Hindlimb muscle (tissue), 1 donor: ENCODE measurements at places on chromosomes 11 and 22. TPM values are rescaled to one million over a fixed set of nuclear protein-coding genes. Genes with fewer than 3 reads are reported as not detected.

DNA sequence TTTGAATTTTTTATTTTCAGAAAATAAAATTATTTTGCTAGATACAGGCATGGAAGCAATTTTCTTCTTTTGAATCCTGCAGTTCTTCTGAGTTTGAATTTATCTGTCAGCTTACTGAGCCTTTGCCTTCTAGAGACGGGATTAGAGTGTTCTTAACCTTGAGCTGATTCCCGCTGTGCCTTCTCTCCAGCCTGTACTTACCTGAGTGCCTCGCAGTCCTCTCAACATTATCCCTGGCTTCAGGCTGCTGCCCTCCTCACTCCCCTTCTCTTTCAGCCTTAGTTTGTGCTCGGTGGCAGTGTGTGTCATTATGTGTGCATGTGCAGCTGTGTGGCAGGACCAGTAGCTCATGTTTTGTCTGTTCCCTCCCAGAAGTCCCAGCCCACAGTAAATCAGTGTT lies 24.3 kb downstream of the OSBP2 start:
- no peak for DNase-seq

GRCh38 chr11:94762995-94763394 lies 5.2 kb upstream of the AMOTL1 start:
- no peak for DNase-seq

GRCh38 chr11:7973011-7973410 lies 7.8 kb upstream of the NLRP10 start:
- DNase-seq = no peak

DNA sequence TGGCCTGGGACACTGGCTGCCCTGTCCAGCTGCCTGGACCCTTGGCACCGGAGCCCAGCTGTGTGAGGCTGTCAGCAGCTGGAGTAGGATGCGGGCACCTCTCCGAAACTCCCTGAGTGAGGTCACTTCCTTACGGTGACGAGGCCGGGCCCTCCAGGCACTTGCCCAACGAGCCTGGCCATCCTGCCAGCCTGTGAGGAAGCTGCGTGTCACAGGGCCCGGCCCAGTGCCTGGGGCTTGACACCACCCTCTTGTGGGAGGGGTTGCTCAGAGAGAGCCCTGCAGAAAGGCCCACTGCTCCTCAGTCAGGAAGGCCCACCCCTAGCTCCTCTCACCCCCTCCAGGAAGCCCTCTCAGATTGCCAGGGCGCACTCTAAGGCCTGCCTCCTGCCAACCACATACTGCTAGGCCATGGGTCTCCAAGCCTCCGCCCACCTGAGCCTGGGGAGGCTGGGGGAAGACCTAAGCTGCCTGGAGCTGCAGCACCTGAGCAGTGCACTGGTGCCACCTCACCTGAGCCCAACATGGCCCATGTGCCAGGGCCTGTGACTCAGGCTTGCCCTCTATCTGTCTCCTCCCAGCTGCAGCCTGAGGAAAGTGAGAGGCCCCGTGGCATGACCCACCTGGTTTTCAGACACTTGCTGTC lies 4.3 kb upstream of the PHLDA2 start:
- DNase-seq = peak; percentile 47

DNA sequence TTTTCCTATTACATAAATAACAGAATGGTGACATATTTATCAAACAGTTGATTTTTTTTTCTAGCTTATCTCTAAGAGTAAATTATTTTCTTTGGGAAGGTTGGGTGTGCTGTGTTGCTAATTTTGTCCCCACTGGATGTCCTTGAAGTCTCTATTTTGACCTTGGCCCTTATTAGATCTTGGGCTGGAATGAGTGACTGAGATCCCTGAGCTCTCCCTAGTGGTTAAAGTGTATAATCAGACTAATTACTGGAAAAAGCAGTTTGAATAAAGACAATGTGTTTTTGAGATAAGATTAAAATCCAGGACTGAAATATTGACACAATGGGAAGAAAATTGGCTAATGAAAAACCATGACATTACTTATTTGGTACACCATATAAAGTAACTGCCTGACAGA lies 56.1 kb downstream of the AASDHPPT start:
- DNase-seq = no peak

- DNase-seq = peak; percentile 1
Observed at GRCh38 chr11:101516546-101516945, 67.3 kb downstream of the TRPC6 start.

GRCh38 chr11:120881596-120881995 lies 142.3 kb upstream of the TBCEL start:
- DNase-seq = no peak

DNA sequence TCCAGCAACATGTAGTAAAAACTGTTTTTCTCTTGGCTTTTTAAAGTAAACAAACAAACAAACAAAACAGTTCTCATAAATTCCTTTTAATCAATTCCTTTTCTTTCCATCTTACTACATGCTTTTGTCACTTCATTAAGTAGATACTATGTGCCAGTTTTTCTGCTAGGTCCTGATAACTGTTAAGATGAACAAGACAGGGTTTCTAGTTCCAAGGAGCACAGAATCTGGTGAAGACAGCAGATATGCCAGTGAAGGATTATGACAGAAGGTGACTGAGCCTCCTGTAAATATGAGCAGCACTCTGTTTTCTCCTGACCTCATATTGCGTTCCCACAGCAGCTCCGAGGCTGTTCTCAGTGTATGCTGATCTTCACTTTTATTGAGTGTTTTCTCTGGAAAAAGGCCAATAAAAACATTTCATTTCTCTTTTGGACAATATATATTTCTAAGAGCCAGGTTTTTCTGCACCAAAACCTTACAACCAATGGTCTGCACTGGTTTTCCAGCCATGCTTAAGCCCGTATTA lies 45.8 kb downstream of the HEPHL1 start:
- DNase-seq = no peak

GRCh38 chr11:64987998-64988854 lies 8.5 kb downstream of the BATF2 start:
- DNase-seq = no peak

- DNase-seq = no peak
Observed at GRCh38 chr11:119641983-119642745, 86.8 kb downstream of the NECTIN1 start.

- no peak for DNase-seq
Observed at GRCh38 chr11:12169822-12170221, 59.4 kb downstream of the MICAL2 start.

Gene C11orf98
- polyA plus RNA-seq = 31.3 TPM

Gene OR10A2
- not detected for polyA plus RNA-seq

Gene KRTAP5-1
- 1.4 TPM for polyA plus RNA-seq

Gene CASP12
- 0.31 TPM for polyA plus RNA-seq

Gene DUSP8
- 28.4 TPM for polyA plus RNA-seq
